ENCODE measurements at places on chromosomes 16 and 17.

- DNase-seq: peak; percentile 32
Measured at GRCh38 chr17:44830359-44831288, 537 bp upstream of the GJC1 start.

DNA sequence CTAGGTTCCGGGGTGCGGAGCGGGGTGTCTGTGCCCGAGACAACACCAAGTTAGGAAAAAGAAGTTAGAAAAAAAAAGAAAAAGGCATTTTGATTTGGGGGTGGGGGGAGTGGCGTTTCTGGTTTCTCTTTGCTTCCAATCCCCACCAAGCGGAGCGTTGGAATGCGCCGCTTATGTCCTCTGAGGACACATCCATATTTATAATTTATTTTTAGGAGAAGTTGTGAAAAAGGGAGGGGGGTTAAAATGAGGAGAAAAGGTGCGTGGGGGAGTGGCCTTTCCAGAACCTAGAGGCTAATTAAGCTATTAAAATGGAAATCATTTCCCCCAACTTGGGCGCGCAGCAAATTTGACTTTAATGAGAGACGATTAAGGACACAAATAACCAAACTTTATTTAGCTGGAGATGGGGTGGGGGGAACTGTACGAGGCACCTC, 232.1 kb downstream of the MRTFB start:
- DNase-seq: no peak

GRCh38 chr16:75931043-75931442, 204.8 kb upstream of the CPHXL start:
- DNase-seq: no peak

DNA sequence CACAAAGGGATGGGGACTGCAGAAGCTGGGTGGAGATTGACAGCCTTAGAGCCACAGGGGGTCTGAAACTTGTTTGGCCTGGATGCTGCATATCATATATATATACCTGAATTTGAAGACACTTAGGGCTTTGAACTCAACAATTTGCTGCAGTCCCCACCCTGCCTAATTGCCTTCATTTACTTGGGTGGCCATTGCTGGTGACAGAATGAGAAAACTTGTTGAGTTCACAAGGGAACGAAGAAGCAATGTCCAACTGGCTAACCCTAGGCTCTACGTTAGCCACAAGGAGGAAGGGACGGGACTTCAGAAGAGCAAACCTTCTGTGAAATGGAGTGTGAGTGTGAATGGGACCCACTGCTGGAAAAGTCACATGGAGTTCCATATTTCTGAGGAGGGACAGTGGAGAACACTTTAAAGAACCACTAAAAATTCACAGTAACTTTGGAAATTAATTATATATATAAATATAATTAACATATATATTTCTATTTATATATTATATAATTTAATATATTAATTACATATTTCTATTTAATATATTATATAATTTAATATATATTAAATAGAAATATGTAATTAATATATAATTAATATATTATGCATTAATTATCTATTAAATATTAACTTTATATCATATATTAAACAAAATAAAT, 215.3 kb upstream of the SOX9 start:
- DNase-seq: no peak

GRCh38 chr17:66379996-66380395, 77.6 kb downstream of the PRKCA start:
- DNase-seq: no peak

DNA sequence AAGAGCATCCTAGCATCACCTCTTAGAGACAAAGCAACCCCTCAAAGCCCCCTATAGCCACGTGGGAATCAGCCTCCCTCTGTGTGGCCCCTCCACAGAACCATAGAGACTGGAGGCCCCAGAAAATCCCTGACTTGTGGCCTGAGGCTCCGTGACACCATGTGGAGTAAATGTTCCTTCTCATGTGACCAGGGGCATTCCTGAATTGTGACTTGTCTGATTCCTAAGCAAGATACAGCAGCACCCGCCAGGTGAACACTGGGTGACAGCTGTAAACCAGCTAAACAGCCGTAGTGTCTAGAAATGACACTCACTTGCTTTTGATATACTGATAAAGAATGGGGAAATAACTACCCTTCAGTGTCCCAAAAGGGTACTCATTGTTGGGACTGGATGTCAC, 79.0 kb downstream of the DYNLRB2 start:
- DNase-seq: no peak

DNA sequence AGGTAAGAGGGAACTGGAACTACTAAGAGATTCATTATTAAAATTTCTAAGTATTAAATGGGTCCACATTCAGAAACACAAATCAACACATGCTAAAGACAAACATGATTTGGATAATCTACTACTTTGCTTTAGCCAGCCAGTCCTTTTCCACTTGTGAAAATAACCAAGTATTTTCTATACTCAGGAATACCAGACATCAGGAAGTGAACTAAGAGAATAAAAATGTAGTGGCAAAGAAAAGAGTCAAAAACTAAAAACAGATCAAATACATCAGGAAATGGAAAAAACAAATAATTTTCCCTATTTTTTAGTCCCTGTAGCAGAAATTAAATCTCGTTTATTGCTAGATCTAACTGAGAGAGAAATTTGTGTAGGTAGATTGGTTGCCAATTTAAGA, 78.0 kb downstream of the MYO1D start:
- DNase-seq: no peak

DNA sequence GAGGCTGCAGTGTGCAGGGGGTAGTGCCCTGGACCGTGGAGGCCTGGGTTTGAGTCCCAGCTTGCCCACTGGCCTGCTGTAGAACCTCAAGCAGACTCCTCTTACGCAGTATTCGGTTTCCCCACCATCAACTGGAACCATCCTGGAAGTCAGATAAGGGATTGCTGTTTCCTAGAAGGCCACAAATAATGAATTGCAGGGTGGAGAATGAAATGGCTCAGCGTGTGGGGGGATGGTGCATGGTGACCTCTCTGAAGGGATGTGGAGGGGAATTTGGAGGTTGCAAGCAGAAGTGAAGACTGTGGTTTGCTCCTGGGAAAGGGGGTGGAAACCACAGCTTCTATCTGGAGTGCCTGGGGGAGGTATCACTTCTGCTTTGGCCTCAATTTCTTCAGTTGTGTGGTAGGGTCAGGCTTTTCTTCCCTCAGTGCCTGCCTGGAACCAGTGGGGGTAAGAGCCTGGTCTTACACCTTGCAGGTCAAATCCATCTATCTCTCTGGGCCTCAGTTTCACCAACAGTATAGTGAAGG, 1.7 kb downstream of the ADGRG5 start:
- DNase-seq: no peak

DNA sequence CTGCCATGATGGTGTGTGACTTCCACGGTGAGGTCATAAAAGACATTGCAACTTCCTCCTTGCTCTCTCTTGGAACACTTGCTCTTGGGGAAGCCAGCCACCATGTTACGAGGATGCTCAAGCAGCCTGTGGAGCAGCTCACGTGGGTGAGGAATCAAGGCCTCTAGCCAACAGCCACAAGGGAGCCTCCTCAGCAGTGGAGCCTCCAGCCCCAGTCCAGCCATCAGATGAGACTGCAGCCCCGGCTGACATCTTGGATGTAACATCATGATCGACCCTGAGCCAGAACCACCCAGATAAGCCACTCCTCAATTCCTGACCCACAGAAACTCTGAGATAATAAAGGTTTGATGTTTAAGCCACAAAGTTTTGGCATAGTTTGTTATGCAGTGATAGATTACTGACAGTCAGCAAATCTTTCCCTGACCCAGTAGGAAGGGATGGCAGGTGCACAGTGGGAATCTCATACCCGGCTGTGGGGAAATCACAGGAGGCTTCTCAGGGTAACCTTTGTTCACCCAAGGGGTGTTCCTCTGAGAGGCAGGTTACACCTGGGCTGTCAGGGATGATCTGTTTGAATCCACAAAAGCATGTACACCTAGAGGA, 23.3 kb upstream of the GINS2 start:
- no peak for DNase-seq

- no peak for DNase-seq
Measured at GRCh38 chr16:85112364-85112763, at the start of gene CIBAR2. Gene CIBAR2, minus strand, starts transcription at chr16:85112472. Its CDS starts 120 bp downstream, at chr16:85112352.

- no peak for DNase-seq
Measured at GRCh38 chr17:74603037-74603635, 11.1 kb upstream of the CD300LD start.

GRCh38 chr17:81553018-81553615, 964 bp upstream of the FAAP100 start:
- DNase-seq: peak; percentile 73

DNA sequence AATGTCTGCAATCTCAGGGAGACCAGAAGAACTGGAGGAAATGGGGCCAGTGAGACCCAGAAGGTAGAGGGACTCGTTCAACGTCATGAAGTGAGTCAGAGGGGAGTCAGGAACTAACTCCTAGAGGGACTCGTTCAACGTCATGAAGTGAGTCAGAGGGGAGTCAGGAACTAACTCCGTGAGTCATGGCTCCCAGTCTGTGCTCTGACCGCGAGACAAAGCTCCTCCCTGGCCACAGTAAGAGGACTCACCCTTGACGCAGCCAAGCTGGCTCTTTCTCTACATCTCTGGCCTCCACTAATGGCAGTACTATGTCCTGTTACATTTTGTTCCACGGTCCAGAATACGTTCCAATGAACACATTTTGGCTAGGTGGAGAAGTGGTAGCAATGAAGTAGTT, 902.5 kb downstream of the KCNJ2 start:
- no peak for DNase-seq

- peak; percentile 47 for DNase-seq
Measured at GRCh38 chr17:43766413-43767052, 7.9 kb upstream of the SOST start.

DNA sequence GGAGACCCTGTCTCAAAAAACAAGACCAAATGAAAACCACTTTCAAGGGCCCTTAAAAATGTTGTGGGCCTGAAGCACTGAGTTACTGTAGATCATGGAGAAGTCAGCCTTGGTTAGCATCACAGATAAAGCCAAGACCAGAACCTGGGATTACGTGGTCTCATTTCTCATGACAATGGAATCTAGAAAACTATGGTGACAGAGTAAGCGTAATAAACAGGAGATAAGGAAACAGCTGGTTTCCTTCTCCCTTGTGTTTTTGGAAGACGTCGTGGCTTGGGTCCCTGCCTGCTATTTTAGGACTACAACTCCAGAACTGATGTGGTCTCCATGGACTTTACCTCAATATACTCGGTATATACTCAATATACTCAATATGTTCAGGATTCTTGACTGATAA, 180.7 kb upstream of the ZFHX3 start:
- no peak for DNase-seq

GRCh38 chr17:5032865-5033264, 2.4 kb downstream of the SLC52A1 start:
- DNase-seq: no peak

GRCh38 chr16:85921026-85921425, 22.1 kb downstream of the IRF8 start:
- DNase-seq: no peak

- DNase-seq: no peak
Measured at GRCh38 chr16:3490911-3491629, 4.2 kb downstream of the C16orf90 start.

DNA sequence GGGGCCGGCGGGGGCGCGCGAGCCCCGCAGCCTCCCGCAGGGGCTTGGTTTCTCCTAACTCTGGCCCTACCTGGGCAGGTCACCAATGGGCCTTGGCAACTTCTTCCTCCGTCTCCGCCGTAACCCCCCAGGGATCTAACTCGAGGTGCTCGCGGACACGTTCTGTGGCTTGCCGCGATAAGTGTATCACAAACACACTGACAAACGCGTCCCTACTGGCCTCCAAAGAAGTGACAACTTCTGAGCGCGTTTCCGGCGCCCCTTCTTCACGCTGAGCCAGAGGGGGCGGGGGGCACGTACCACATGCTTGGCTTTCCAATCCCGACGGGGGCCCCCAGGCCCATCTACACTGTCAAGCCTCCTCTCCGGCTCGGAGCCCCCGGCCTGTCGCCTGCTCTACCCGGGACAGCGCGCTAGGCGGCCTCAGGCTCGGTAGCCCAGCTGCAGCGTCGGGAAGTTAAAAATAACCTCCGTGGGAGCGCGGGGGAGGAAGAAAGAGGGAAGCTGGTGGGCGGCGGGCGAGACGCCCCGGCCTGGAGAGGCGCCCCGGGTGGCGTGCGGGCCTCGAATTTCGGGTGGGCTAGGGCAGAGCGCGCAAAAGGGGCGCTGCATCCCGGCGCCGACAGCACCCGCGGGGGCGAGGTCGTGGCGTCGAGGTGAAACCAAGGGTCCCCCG, 725 bp upstream of the SPHK1 start:
- peak; percentile 65 for DNase-seq

GRCh38 chr16:23407436-23408127, 45.4 kb downstream of the COG7 start:
- DNase-seq: no peak

GRCh38 chr17:77542011-77542410, 401.2 kb downstream of the SEC14L1 start:
- DNase-seq: no peak
